Thymus (tissue), 14 donors: ENCODE measurements at places on chromosomes 2 and 18.
A peak's percentile ranks its signal among the peaks of the same experiment; 100 is the strongest.

- no peak for DNase-seq
Measured at GRCh38 chr2:152623076-152623740, 94.1 kb downstream of the PRPF40A start.

- DNase-seq, result no peak
Measured at GRCh38 chr2:20578266-20578894, 72.5 kb downstream of the HS1BP3 start.

DNA sequence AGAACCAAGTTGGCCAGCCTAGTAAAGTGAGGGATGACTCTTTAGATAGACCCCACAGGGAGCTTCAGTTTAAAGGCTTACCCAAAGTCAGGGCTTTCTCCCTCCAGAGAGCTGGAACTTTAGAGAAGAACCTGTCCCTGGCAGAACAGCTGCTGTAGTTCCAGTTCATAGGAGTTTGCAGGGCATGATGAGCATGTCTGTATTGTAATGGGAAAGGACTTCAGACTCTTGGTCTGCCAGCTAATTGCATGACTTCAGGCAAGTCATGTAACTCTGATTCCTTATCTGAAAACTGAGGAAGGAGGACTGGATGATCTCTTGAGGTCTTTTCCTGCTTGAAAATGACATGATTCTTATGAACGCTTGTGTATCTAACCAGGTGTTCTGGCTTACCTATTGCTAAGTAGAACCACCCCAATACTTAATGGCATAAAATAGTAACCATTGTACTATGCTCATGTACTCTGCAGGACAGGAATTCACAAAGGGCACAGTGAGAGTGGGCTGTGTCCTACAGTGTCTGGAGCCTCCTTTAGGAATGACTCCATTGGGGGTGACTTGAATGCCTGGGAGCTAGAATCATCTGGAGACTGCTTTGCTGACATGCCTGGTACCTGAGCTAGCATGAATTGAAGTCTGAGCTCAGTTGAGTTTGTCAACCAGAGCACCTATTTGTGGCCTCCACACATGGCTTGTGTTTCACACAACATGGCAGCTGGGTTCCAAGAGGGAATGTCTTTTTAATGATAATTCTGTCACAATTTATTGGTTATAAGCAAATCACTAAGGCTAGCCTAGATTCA is 18.9 kb downstream of the SP5 start:
- DNase-seq, result no peak

- no peak for DNase-seq
Measured at GRCh38 chr2:236176417-236176816, 8.2 kb upstream of the GBX2 start.

GRCh38 chr2:231362555-231363184 is 32.8 kb upstream of the B3GNT7 start:
- no peak for DNase-seq

- DNase-seq, result no peak
Measured at GRCh38 chr18:45139478-45139877, 458.8 kb downstream of the SETBP1 start.

GRCh38 chr18:36128530-36128870 is 640 bp downstream of the SLC39A6 start:
- no peak for DNase-seq

DNA sequence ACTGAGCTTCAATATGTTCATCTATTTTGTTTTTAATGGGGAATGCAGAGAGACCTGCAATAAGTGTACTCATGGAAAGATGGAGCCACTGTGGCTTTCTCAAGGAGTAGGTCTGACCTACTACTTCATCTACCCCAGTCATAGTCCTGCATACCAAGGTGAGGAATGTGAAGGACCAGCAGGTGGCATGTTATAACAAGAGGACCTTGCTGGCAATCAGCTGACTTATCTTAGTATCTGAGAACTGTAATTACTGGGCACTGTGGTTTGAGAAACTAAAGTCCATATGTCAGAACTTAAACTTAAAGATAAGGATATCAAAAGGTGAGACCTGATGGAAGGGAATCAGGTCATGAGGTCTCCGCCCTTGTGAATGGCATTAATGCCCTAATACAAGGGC is 1104.2 kb downstream of the BCL11A start:
- no peak for DNase-seq

DNA sequence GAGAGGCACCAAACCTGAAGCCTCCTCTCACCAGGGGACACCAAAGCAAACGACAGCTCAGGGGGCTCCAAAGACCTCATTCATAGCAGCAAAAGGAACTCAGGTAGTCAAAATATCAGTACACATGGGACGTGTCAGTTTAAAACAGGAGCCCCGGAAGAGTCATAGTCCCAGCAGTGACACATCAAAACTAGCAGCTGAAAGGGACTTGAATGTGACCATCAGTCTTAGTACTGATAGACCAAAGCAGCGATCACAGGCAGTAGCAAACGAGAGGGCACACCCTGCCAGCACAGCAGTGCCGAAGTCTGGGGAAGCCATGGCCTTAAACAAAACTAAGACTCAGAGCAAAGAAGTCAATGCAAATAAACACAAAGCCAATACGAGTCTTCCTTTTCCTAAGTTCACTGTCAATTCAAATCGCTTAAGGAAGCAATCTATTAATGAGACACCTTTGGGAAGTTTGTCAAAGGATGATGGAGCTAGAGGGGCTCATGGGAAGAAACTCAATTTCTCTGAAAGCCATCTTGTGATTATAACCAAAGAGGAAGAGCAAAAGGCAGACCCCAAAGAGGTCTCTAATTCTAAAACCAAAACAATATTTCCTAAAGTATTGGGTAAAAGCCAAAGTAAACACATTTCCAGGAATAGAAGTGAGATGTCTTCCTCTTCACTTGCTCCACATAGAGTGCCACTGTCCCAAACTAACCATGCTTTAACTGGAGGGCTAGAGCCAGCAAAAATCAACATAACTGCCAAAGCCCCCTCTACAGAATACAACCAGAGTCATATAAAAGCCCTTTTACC is 1.2 kb downstream of the GALNT5 start:
- no peak for DNase-seq

- DNase-seq, result no peak
Measured at GRCh38 chr2:148978026-148978685, 60.3 kb upstream of the LYPD6B start.

DNA sequence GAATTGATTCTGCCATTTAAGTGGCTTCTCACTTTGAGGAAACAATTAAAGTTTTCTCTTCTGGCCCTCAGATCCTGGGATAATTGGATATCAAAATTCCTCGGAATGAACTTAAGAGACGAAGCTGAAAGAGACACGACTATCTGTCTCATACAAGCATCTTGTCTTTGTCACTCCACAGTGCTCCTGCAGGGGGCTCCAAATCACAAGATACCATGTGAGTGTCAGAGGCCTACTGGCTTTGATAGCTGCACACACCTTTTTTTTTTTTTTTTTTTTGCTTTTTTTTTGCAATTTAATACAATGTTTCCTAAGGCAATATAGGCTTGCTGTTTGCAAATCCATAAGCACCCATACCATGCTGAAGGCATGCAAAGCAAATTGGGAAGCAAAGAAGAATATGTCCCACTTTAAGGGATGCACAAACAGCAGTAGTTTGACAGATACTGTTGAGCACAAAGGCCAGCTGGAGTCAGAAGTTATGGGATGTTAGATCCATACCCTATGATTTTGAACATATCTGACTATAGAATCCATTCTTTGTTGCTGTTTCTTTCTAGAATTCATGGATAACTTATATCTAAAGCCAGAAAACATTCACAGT is 109.0 kb upstream of the CBLN2 start:
- DNase-seq, result peak; percentile 18

DNA sequence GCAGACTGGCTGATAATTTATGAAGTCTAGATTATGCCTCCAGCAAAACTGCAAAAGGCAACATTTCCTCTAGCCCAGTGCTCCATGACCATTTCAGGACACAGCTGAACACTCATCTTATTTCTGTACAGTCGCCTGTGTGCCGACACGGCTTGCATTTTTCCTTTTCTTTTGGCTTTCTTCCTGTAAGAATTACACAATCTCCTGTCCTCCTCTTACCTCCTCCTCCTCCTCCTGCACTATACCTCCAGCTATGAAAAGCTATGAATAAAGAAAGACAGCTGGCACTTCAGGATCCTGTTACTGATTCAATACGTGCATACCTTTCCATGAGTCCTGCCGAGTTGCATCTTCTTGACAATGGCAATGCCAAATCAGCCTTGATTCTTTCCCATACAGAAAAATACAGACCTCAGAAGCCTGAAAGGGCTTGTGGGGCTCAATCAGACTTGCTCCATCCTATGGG is 32.2 kb upstream of the TRIB2 start:
- no peak for DNase-seq

DNA sequence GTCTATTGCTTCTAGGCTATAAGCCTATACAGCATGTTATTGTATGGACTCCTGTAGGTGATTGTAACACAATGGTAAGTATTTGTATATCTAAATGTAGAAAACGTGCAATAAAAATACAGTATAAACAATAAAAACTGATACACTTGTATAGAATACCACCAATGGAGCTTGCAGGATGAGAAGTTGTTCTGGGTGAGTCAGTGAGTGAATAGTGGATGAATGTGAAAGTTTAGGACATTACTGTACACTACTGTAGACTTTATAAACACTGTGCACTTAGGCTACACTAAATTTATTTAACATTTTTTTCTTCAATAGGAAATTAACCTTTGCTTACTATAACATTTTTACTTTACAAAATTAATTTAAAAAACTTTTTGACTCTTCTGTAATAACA is 679.2 kb upstream of the ZNF804A start:
- DNase-seq, result no peak
